Fibroblast of lung (primary cell): ENCODE measurements at places on chromosomes 1 and 21. TPM values are rescaled to one million over a fixed set of nuclear protein-coding genes. Genes with fewer than 3 reads are reported as not detected.

Gene VAMP4
- 14.1 and 32.9 TPM in 2 replicates for total RNA-seq

DNA sequence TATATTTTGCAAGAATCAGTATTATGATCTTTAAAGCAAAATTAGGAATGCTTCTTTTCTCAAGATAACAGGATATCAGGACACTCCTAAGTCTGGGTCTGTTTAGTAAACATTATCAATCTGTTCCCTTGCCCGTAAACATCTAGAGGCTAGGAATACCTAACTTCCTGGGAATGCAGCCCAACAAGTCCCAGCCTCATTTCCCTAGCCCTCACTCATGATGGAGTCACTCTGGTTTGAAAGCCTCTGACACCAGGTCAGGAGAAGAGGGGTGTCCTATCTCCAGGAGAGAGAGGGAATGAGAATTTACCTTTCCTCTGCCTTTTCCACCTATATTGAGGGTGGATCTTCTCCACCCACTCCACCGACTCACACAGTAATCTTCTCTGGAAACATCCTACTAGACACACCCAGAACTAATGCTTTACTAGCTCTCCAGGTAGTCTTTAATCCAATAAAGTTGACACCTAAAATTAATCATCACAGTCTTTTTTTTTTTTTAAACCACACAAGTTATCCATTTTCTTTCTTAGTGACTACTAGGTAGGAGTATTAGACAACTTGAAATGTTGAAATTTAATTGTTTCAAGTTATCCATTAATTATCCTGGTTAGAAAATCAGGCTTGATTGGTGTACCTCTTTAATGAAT is 659.3 kb downstream of the USP25 start:
- no peaks in the 10 kb centered on the region for H3K4me1 ChIP-seq
- H3K27me3 ChIP-seq = no peaks in the 10 kb centered on the region

Gene SPRR3
- total RNA-seq = not detected in 2 replicates

DNA sequence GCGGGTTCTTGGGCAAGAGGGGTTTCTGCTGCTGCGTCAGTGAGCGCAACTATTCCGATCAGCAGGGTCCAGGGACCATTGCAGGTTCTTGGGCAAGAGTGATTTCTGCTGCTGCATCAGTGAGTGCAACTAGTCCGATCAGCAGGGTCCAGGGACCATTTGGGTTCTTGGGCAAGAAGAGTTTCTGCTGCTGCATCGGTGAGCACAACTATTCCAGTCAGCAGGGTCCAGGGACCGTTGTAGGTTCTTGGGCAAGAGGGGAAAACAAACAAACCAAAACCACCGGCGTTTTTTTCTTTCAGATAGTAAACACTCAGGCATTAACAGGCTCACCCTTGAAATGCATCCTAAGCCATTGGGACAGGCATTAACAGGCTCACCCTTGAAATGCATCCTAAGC is 32.6 kb downstream of the SPATA6 start:
- DNase-seq = no peak
- no peaks in the 10 kb centered on the region for H3K36me3 ChIP-seq
- no peak overlapping the region for H3K27ac ChIP-seq
- H3K4me3 ChIP-seq = no peak overlapping the region

Gene TAF12
- 52.2 and 52.4 TPM in 2 replicates for total RNA-seq

DNA sequence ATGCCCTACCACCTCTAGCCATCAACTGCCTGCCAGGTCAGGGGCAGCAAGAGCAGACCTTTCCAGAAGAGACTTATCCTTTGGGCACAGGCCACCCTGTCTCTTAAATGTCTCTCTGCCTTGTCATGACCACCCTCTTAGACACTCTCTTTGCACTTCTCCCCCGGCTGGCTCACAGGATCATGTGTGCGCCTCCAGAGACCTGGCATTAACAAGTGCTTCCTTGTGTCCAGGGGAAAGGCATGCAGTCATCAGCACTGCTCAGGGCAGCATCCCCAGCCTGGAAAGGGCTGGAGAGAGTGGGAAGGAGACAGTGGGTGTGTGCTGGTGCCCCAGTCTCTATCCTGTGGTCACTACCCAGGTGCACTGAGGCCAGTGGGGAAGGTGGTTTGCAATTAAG is 85.2 kb upstream of the TLR5 start:
- peaks cover 3% of the 10 kb centered on the region for H3K27me3 ChIP-seq
- H3K4me3 ChIP-seq = no peak overlapping the region
- no peak for DNase-seq
- no peaks in the 10 kb centered on the region for H3K36me3 ChIP-seq
- peaks cover 15% of the 10 kb centered on the region for H3K4me1 ChIP-seq
- no peak overlapping the region for H3K27ac ChIP-seq

- H3K27me3 ChIP-seq = no peaks in the 10 kb centered on the region
- no peak overlapping the region for H3K4me3 ChIP-seq
- DNase-seq = no peak
- H3K4me1 ChIP-seq = no peaks in the 10 kb centered on the region
- no peak overlapping the region for H3K27ac ChIP-seq
These were observed 212.5 kb downstream of the NPHP4 start for GRCh38 chr1:5779608-5780323.

- no peaks in the 10 kb centered on the region for H3K27me3 ChIP-seq
- DNase-seq = no peak
- H3K36me3 ChIP-seq = no peaks in the 10 kb centered on the region
- H3K4me3 ChIP-seq = no peak overlapping the region
These were observed 16.1 kb downstream of the FASLG start for GRCh38 chr1:172674831-172675613.

Gene PGBD5
- 0.17 and 0.51 TPM in 2 replicates for total RNA-seq

Gene PLPPR5
- total RNA-seq = under 0.01 TPM in 1 of 2 replicates, not detected in the other

DNA sequence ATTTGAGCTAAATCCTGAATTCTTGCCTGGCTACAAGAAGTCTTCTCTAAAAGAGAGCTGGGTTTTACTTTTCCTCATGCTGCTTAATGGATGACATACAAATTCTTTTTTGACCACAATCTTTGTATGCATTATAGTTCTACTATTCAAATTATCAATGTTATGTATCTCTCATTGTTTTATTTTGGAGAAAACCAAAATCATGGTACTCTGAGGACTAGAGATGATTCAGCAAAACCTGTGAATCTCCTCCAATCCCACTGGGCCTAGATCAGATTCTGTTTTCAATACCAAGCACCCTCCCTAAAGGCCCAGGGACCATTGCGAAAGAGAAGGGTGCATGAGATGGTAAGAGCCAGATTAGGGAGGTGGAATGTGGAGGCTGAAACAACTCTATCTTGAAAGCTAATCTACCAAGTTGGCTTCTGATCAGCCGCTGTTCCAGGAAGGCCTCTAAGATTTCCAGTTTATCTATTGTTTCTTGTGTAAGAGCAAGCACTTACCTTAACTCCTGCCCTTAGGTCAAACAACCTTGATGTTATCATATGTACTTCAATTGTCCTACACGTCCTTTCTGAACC is 547.2 kb downstream of the PLPP3 start:
- no peaks in the 10 kb centered on the region for H3K36me3 ChIP-seq
- no peak for DNase-seq
- no peak overlapping the region for H3K27ac ChIP-seq
- no peak overlapping the region for H3K4me3 ChIP-seq

DNA sequence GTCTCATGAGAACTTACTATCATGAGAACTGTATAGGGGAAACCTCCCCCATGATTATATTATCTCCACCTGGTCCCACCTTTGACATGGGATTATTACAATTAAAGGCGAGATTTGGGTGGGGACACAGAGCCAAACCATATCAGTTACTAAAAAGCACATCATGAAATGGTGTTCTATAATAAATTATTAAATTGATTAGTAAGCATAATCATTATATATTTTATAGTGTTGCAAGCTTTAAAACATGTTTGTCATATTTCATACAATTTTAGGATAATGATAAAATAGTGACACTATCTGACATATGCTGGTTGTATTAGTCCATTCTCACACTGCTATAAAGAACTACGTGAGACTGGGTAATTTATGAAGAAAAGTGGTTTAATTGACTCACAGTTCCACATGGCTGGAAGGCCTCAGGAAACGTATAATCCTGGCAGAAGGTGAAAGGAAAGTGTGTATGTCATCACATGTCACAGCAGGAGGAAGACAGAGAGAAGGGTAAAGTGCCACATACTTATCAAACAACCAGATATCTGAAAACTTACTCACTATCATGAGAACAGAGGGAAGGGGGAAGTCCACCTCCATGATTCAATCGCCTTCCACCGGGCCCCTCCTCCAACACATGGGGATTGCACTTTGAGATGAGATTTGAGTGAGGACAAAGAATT is 539.2 kb upstream of the OLFM3 start:
- no peak overlapping the region for H3K27ac ChIP-seq
- no peak for DNase-seq

- peaks cover 20% of the 10 kb centered on the region for H3K36me3 ChIP-seq
- H3K27ac ChIP-seq = no peak overlapping the region
- peaks cover 18% of the 10 kb centered on the region for H3K4me1 ChIP-seq
- no peak overlapping the region for H3K4me3 ChIP-seq
These were observed 3.6 kb downstream of the GUK1 start for GRCh38 chr1:228143480-228144192.

Gene LRP8
- total RNA-seq = 3.1 and 8.4 TPM in 2 replicates
